ENCODE measurements at places on chromosomes 3 and 15.
A peak's percentile ranks its signal among the peaks of the same experiment; 100 is the strongest.

- no peak for DNase-seq
These were observed 180.9 kb downstream of the SUCNR1 start for GRCh38 chr3:152054315-152054714.

GRCh38 chr3:168539909-168540308 is 444.2 kb upstream of the GOLIM4 start:
- no peak for DNase-seq

- no peak for DNase-seq
These were observed at the start of gene PLAAT1 for GRCh38 chr3:193240850-193241706. PLAAT1 (plus strand) TSS chr3:193241222; CDS start chr3:193255651, 14,429 bp downstream.

DNA sequence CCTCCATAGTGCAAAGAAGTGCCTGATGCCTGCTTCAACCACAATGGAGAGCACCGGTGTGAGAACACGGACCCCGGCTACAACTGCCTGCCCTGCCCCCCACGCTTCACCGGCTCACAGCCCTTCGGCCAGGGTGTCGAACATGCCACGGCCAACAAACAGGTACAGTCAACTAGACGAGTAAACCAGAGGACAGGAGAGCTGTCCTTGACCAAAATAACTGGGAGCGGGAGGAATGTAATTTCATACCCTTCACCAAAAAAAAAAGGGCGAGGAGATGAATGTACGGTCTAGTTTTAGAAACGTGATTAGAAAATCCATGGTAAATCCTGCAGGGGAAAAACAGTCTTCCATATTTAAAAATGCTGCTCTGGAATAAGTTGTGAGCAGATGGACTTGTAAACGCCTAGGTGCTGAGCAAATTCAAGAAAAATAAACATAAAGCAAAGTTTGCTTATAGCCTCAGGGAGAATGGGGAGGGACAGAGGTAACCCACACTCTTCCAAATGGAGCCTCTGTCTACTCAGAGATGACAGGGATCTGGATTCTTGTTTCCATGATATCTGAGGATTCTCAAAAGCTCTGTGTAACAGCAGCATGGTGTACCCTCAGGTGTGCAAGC is 8.4 kb downstream of the THBS1 start:
- DNase-seq, result no peak

DNA sequence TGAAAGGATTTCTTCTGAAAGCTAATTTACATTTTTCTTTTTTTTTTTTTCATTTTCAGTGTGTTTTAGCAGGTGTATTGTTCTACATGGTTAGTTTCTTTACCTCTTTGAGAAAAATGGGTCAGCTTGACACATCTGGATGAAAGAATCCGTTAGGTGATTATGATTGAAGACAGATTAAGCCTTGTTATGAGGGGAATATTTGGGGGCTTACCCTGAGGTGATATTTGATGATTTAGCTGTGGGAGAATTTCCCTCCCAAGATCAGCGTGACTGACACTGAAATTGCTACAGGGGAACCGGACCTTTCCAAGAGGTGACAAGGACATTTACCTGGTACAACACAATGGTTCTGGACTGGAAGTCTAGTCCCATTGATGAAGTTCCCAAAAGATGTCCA is 147.5 kb downstream of the NFKBIZ start:
- no peak for DNase-seq

- peak; percentile 31 for DNase-seq
These were observed 4.7 kb upstream of the GOLGA8B start for GRCh38 chr15:34588046-34588674.

DNA sequence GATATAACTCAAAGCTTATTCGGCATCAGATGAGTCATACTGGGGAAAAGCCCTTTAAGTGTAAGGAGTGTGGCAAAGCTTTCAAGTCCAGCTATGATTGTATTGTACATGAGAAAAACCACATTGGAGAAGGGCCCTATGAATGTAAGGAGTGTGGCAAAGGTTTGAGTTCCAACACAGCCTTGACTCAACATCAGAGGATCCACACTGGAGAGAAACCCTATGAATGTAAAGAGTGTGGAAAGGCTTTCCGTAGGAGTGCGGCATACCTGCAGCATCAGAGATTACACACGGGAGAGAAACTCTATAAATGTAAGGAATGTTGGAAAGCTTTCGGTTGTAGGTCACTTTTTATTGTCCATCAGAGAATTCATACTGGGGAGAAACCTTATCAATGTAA is 7.5 kb downstream of the ZNF621 start:
- DNase-seq, result no peak

DNA sequence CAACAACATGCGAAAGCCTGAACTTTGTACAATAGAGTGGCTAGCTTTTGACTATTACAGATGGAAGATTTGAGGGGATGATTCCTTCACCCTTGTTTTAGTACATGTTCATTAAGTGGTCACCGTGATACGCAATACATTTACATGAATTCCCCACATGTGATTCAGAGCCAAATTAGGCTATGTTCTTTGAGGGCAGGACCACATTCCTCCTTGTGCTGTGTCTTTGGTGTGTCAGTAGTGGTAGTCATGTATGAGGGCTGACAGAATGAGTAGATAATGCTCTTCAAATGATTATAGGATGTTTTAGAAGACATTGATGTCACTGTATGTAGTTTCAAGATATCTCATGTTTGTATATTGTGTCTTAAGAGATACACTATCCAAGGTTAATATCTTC is 12.1 kb downstream of the PTPRG start:
- DNase-seq, result no peak

GRCh38 chr15:64003182-64003581 is 43.1 kb downstream of the DAPK2 start:
- DNase-seq, result no peak

GRCh38 chr3:116140100-116140689 is 305.1 kb downstream of the LSAMP start:
- DNase-seq, result no peak

GRCh38 chr3:127754411-127755304 is 67.7 kb downstream of the MGLL start:
- no peak for DNase-seq

- DNase-seq, result no peak
These were observed 466 bp upstream of the HCN4 start for GRCh38 chr15:73369154-73369694.

- DNase-seq, result peak; percentile 48
These were observed 386 bp downstream of the SQOR start for GRCh38 chr15:45635191-45635638.

DNA sequence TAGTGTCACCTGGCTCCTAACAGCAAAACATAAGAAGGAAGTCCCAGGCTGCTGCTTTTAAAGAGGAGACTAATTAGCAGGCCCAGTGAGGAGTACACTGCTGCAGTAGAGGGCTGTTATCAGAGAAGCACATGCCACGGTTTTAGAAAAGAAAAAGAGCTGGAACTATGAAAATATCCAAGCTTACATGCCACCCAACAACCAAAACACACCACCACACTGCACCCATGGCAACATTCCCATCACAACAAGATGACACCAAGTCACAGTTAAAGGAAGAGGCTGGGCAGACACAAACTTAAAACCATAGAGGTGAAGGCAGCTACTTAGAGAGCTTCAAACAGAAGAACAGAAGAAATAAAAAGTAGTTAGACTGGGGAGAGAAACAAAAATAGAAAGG is 37.0 kb downstream of the NPTN start:
- DNase-seq, result no peak

GRCh38 chr15:58932710-58933280 is 684 bp downstream of the SLTM start:
- DNase-seq, result no peak

DNA sequence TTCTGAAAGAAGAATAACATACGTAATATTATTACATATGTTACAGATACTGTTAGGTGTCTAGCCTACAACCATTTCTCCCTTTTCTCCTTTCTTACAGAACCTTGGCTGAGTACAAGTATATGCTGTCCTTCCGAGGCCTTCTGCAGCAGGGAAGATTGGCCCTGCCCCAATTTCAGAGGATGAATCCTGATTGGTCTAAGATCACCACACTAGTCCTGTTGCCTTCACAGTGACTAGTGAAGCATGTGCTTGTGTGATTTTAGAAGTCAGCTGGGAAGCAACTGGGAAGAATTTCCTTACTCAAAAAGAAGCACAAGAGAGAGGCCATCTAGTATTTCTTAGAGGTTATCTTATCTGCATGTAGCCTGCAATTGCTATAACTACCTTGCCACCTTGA is 30.6 kb upstream of the MECOM start:
- no peak for DNase-seq

DNA sequence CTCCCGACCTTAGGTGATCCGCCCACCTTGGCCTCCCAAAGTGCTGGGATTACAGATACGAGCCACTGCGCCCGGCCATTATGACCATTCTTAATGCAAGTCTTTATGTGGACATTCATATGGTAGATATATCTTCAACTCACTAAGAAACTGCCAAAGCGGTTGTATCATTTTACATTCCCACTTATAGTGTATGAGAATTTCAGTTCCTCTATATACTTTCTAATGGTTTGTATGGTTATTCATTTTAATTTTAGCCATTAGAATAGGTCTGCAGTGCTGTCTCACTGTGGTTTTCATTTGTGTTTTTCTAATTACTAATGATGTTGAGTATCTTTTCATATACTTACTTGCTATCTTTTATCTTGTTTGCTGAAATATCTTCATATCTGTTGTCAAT is 32.5 kb downstream of the TCF12 start:
- DNase-seq, result no peak

- DNase-seq, result no peak
These were observed at the start of gene CHRNB4 for GRCh38 chr15:78641102-78641748. CHRNB4 (minus strand) TSS chr15:78641210; CDS start chr15:78641133, 77 bp downstream.

DNA sequence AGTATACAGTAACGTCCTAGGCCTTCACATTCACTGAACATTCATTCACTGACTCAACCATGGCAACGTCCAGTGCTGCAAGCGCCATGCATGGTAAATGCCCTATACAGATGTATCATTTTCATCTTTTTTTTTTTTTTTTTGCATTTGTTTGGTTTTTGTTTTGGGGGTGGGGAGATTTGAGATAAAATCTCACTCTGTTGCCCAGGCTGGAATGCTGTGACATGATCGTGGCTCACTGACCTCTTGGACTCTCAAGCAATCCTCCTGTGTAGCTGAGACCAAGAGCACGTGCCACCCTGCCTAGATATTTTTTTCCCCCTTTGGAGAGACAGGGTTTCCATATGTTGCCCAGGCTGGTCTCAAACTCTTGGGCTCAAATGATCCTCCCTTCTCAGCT is 37.4 kb downstream of the SUSD5 start:
- DNase-seq, result no peak

GRCh38 chr3:172700936-172701455 is 9.9 kb downstream of the NCEH1 start:
- no peak for DNase-seq

GRCh38 chr15:29925227-29926082 is 103.2 kb upstream of the TJP1 start:
- no peak for DNase-seq

- no peak for DNase-seq
These were observed 27.8 kb upstream of the PIK3CB start for GRCh38 chr3:138862531-138862923.

GRCh38 chr3:184524981-184525336 is 36.6 kb upstream of the EPHB3 start:
- no peak for DNase-seq

DNA sequence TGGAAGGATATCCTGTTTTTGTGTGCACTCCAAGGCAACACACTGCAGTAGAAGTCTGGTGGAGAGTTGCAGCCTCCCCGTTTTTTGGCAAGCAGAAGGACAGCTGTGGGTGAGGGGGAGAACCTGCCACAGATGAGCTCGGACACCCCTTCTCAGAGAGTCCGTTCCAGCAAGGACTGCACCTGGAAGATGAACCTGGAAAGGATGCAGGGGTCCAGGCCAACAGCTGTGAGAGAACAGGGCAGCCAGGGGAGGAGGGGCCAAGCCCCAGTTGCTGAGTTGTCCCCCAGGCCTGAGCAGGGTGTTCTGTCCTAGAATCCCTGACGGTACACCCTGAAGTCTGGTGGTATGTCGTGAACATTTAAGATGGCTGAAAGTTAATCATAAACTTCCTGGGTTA is 30.2 kb downstream of the ZXDC start:
- DNase-seq, result no peak

DNA sequence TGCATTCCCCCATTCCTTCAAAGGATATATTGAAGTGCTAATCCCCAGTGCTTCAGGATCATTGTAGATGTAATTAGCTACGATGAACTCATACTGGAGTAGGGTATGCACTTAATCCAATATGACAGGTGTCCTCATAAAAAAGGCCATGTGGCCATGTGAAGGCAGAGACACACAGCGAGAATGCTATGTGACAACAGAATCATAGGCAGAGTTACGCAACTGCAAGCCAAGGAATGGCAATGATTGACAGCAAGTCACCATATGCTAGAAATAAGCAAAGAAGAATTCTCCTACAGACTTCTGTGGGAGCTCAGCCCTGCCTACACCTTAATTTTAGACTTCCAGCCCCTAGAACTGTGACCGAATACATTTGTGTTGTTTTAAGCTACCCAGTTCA is 875.6 kb upstream of the ROBO1 start:
- no peak for DNase-seq

DNA sequence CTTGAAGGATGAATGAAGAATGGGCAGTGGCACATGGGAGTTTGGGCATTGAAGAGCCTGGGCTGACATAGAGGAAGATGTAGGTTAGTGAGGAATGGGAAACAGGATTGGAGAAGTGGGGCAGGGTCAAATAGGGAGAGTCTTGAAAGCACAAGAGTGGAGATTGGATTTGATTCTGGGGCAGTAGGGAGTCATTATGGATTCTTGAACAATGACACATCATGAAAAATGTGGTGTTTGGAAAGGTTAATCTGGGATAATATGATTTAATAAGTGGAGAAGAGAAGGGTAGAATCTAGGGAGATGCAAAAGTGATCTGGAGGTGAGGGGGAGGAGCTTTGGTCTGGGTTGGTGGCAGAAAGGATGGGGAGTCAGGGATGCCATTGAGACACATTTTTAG is 45.4 kb upstream of the ROPN1 start:
- DNase-seq, result no peak

DNA sequence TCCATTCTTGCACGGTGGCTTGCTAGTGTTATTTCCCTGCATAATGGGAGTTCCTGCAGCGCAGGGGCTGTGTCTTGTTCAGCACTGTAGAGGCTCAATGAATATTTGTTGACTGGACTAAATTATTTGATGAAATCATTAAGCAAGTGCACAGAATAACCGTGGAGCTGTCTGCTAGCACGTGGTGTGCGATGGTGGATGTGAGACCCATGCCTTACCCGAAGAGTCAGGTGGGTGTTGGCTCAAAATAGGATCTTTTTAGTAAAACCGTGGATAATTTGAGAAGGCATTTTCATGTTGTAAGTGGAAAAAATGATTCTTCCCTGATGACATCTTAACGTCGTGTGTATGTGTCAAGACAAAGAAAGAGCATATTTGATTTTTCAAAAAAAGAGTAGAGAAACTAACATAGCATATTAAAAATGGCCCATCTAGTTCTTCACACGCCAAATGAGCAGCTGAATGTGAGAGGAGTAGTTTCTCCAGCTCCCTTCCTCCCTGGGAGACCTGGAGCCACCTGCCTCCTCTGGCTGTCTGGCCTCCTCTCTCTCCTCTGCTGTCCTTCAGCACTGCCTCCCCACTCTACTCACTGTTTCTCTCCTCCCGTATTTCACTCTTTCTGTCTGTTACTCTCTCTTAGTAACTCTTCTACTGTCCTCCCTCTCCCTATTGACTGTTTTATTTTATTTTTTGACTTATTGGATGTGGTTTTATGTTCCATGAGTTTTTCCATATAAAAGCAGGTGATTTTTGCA is 6.3 kb downstream of the FAM81A start:
- DNase-seq, result no peak
